ENCODE measurements at places on chromosomes 3 and 15.

DNA sequence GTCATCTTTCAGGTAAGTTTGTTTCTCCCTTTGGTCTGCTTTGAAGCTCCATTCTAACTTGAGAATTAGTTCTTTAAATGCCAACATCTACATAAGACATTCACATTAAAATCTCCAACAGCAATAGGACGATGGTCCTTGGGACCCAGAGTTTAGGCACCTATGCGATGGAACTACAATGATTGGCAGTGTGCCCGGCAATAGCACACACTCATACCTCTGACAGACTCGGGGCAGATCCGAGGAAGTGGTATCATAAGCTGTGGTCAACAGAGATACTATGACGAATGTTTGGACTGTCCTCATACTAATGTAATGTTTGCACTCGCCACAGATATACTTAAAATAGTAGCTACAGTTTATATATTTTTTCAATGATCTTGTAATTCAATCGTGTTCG lies 34.2 kb upstream of the NR2F2 start:
- DNase-seq: no peak

GRCh38 chr15:101023501-101024072 lies 104.4 kb downstream of the LRRK1 start:
- no peak for DNase-seq

DNA sequence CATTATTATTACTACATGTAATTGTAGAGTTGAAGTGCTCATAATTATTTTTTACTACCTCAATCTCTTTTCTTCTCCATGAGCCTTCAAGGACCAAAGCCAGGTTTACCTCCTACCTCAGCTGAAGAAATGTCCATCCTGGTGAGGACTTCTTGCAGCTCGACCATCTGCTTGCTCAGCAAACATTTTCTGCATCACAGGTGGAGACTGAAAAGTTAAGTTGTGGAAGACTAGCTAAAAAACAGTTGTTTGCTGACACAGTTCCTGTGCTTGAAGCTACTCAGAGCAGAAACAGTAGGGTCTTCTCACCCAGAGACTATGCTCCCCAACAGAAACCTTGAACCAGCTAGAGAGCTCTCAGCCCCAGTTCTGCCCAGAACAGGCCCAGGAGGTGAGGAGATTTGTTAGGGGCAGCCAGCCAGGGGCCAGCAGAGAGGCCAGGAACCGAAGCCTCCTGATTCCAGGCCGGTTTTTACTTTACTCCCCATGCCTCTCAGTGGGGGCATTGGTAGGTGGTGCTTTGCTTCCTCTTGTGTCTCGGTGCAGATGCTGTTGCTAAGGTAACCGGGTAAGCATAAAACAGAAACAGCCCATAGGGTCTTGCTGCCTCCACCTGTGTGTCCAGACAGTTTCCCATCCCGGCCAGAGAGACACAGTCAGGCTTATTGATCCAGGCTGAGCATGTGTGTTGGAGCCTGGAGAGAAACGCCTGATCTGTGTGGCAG lies 54.9 kb downstream of the CCNL1 start:
- no peak for DNase-seq

DNA sequence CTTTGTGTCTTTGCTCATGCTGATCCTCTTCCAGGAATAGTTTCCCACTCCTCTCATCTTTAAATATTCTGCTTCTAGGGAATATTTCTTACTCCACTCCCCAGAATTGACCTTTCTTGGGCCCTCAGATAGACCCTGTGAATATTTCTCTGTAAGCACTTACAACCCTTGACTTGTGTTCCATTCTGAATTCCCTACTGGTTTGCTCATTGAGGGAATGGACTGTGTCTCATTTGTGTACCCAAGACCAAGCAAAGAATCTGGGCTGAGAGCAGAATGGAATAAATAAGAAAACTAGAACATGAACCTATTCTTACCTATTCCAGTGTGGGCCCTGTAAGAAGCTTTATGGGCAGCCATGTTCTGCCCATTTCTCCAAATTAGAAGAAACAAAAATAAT lies 72.7 kb upstream of the TSPAN3 start:
- DNase-seq: no peak

DNA sequence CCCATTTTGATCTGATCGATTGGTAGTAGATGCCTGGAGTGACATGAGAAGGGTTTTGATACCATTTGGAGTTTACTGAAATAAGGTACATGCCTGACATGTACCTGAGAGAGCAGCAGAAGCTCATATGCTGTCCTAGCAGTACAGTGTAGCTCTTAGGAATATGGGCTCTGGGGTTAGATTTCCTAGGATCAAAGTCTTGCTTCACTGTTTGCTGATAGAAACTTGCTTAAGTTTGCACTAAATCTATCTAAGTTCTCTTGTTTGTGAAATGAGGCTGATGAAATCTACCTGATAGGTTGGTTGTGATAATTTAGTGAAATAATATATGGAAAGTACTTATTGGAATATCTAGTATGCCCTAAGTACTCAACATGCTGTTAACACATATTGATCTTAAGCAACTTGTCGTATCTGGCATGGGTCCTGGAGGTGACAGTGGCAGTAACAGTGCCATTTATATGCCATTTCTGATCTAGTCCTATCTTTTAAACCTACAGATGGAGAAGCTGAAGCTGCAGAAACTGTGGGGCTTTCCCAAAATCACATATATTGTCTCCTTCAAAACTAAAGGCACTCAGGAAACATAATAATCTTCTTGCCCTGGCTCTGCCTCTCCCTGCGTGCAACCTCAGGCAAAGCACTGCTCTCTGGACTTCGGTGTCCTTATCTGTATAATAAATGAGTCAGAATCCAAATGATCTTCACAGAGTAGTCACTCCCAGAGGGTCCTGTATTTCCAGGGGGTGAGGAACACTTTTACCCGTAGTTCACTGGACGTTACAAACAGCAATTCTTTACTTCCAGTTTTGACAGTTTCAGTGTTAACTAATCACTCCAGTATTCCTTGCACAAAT lies 223.6 kb upstream of the SETMAR start:
- DNase-seq: no peak

- no peak for DNase-seq
Observed at GRCh38 chr15:92473756-92474155, 80.1 kb downstream of the ST8SIA2 start.

DNA sequence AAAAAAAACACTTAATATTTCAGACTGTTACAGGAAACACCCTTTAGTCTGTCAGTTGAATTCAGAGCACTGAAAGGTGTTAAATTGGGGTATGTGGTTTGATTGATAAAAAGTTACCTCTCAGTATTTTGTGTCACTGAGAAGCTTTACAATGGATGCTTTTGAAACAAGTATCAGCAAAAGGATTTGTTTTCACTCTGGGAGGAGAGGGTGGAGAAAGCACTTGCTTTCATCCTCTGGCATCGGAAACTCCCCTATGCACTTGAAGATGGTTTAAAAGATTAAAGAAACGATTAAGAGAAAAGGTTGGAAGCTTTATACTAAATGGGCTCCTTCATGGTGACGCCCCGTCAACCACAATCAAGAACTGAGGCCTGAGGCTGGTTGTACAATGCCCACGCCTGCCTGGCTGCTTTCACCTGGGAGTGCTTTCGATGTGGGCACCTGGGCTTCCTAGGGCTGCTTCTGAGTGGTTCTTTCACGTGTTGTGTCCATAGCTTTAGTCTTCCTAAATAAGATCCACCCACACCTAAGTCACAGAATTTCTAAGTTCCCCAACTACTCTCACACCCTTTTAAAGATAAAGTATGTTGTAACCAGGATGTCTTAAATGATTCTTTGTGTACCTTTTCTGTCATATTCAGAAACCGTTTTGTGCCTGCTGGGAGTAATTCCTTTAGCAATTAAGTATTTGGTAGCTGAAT lies 17.9 kb downstream of the TMEM43 start:
- DNase-seq: no peak

- no peak for DNase-seq
Observed at GRCh38 chr3:170863816-170864215, 6.2 kb downstream of the RPL22L1 start.

- DNase-seq: no peak
Observed at GRCh38 chr3:99167071-99167470, 265.6 kb upstream of the DCBLD2 start.

DNA sequence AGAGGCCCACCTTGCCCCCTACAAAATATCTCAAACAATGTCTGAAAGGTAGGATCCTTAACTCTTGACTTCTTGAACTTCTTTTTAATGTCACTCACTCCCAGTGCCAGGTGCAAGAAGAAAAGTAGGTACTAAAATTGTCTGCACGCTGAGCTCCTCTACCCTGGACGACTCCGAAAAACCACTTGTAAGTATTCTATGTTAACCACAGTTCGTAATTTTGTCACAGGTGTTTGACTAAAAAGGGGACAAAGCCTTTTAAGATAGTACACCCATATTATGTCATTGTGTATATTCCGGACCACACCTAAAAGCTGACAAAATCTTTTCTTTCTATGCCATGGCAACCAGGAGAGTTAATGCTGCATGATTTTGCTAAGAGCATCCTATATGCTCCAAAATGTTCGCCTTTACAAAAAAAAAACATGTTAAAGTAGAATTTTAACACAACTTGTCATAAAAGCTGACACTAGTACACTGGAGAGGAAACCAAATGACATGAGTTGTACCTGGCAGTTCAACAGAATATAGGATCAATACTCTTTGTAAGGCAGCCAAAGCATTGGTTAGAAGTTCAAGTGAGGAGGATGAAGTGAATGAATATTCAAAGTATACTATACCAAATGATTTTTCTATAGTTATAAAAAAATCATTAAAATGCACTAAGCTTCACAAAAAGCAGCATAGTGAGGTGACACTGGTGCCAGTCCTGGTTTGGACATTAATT lies 210.5 kb downstream of the FOXP1 start:
- DNase-seq: no peak

GRCh38 chr3:122233101-122233952 lies 49.9 kb downstream of the CASR start:
- no peak for DNase-seq

DNA sequence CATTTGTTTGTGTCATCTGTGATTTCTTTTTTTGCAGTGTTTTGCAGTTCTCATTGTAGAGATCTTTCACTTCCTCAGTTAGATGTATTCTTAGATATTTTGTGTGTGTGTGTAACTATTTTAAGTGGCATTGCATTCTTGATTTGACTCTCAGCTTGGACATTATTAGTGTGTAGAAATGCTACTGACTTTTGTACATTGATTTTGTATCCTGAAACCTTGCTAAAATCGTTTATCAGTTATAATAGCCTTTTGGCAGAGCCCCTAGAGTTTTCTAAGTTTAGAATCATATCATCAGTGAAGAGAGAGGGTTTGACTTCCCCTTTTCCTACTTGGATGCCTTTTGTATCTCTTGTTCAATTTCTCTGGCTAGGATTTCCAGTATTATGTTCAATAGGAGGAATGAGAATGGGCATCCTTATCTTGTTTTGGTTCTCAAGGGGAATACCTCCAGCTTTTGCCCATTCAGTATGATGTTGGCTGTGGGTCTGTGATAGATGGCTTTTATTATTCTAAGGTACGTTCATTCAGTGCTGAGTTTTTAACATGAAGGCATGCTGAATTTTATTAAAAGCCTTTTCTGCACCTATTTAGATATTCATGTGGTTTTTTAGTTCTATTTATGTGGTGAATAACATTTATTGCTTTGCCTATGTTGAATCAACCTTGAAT lies 211.7 kb downstream of the MBNL1 start:
- DNase-seq: no peak

- no peak for DNase-seq
Observed at GRCh38 chr3:43217633-43218032, 68.7 kb upstream of the SNRK start.

GRCh38 chr3:76267851-76268380 lies 482.6 kb upstream of the ZNF717 start:
- DNase-seq: no peak

GRCh38 chr3:143266511-143266910 lies 146.9 kb downstream of the CHST2 start:
- no peak for DNase-seq

GRCh38 chr3:121481106-121481880 lies 64.5 kb downstream of the POLQ start:
- no peak for DNase-seq

GRCh38 chr15:96234109-96234892 lies 96.2 kb upstream of the NR2F2 start:
- DNase-seq: no peak

DNA sequence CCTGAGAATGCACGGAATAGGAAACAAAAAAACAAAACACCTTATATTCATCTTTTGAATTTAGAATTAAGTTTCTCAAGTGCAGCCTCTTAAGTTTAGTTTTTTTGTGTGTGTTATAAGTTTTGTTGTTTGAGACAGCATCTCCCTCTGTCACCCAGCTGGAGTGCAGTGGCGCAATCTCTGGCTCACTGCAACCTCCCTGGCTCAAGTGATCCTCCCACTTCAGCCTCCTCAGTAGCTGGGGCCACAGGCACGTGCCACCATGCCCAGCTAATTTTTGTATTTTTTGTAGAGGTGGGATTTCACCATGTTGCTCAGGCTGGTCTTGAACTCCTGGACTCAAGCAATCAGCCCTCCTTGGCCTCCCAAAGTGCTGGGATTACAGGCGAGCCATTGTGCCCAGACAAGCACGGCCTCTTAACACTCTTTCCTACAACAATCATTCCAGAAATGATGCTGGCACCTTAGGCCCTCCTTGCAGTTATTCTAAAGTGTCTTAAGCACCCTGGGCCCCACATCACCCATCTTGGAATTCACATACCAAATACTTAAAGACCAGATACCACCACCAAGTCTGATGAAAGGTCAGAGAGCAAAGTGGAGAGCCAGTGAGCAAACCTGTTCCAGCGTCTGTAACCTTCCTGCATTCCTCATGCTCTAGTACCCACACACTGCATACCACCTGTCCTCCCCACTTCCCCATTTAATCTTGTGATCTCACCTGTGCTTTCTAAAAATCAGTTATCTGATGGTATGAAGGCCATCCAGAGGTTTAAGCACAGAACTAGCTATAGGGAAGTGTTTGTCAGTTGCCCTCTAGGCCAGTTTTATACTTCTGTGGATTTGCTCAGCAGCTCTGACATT lies 6.9 kb upstream of the SPG11 start:
- DNase-seq: no peak

DNA sequence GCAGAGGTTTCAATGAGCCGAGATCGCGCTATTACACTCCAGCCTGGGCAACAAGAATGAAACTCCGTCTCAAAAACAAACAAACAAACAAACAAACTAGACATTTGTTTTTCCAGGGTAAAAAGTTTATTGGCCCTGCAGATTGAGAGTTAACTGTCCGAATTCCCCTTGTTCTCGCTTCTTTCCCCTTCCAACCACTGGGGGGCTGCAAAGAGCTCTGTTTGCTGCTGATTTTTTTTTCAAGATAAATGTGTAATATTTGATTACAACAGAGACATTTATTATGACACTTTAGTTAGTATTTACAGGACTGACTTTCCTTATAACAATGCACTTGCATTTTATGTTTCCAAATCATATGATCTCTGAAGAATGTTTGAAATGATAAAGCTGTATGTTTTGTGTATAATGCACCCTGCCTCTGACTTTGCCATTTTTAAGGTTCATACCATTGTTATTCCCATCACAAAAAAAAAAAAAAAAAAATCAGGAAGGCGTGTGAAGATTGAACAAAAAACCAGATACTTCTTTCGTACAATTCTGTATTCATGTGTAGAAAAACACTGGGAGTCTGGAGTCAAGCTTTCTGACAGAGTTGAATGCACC lies 2.8 kb downstream of the CLSTN2 start:
- DNase-seq: peak; percentile 53

DNA sequence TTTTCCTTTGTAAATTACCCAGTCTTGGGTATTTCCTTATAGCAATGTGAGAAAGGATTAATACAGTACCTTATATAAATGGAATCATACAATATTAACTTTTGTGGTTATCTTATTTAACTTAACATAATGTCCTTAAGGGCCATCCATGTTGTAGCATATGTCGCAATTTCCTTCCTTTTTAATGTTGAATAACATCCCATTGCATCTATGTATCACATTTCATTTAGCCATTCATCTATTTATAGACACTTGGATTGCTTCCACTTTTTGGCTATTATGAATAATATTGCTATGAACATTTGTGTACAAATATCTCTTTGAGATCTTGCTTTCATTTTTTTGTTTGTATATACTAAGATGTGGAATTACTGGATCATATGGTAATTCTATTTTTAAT lies 342.2 kb downstream of the PDCD6IP start:
- DNase-seq: no peak
